ENCODE measurements at places on chromosomes 7 and 10.

DNA sequence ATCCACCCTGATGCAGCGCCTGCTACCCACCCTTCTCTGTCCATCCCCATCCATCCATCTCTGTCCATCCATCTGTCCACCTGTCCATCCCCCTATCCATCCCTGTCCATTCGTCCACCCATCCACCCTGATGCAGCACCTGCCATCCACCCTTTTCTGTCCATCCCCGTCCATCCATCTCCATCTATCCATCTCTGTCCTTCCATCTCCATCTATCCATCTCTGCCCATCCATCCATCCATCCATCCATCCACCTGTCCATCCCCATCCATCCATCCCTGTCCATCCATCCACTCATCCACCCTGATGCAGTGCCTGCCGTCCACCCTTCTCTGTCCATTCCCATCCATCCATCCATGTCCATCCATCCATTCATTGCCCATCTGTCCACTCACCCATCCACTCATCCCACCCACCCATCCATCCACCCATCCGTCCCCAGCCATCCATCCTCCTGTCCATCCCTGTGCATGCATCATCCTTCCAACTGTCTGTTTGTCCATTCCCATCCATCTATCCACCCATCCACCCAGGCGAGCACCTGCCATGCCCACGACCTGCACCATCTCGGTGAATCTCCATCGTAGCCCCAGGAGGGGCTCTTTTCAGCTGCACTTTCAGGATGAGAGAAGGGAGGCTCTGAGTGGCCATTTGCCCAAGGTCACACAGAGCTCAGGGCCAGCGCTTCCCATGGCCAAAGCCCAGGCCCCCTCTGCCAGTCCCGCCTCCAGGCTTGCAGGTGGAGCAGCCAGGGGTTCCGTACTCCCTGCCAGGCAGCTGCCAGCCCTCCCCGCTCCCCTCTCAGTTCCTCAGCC is 137.4 kb downstream of the LHPP start:
- DNase-seq = no peak

DNA sequence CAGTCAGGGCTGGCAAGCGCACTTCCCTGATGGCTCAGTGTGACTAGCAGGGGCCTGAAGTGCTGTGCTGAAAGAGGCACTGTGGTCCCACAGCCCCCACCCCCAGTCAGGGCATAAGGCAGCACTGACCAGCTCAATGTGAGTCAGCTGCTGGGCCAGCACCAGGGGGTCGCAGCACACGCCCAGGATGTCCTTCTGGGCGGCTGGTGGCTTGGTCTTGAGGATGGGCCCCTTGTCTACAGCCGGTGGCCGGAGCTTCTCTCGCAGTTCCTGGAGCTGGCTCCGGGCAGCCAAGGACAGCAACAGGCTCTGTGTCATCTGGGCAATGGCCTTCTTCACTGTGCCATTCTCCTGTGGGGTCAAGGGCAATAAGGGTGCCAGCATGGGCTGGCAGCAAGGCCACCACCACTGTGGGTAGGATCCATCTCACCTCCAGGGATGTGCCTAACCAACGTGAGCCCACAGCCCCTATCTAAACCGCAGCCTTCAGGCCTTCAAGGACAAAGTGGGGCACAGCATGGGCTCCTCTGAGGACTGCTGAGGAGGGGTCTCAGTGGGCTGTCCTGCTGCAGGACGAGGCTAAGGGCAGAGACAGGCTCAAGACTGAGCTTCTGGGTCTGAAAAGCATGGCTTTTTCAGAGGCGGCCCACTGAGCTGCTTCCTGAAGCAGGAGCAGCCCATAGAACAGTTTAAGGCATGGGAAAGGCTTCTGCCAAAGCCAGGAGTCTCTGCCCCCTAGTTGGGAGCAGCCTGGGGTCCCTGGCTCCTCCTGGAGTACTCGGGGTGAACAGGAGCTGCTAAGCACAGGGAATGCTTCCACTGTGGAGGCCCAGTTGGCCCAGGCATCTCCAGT is 62.5 kb downstream of the CSGALNACT2 start:
- no peak for DNase-seq

GRCh38 chr10:19719284-19719683 is 96.9 kb upstream of the PLXDC2 start:
- no peak for DNase-seq

GRCh38 chr10:112605063-112605462 is 158.0 kb downstream of the VTI1A start:
- DNase-seq = no peak

GRCh38 chr10:110848106-110848505 is 23.6 kb upstream of the PDCD4 start:
- DNase-seq = no peak

All from left ventricle myocardium inferior (tissue), 1 donor.